Stimulated activated CD8-positive, alpha-beta memory T cell treated with anti-CD3 and anti-CD28 coated beads, Interleukin-15, amount 100 ng/mL, for 24 hours (primary cell): ENCODE measurements at places on chromosomes 16 and 17.

DNA sequence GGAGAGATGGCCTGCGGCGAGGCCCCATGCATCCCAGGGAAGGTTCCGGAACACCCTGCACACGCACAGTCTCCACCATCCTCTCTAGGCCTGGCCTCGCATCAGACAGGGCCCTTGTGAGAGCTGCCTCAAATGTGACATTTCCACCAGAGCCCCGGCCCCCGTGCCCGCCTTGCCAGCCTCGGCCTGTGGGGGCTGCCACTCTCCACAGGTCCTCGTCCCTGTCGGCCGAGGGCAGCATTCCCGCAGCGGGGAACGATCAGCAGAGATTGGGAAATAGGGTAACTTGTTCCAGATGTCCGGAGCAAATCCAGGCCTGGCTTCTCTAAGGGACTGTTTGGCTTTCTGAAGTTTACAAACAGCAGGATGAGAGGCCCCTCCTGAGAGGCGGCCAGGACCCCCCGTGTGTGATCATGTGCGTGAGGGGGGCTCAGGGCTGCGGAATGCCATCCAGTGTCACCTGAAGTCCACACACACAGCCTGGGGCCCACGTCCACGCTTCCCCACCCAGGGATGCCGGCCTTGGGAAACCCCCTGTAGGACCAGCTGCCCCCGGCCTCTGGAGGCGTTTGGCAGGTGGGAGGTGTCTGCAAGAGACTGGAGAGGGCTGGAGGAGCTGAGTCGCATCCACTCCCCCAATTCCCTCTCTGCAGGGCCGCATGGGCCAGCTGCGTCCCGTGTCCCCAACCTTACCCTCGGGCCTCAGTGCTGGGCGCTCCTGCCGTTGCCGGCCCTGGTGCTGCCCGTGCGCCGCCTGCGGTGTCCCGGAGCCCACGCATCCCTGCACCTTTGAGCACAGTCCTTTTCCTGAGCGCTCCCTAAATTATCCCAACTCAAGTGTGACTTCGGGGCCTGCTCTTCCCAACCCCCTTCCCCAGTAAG lies 70.4 kb downstream of the ZDHHC7 start:
- DNase-seq: no peak

- no peak for DNase-seq
These were observed 3.1 kb downstream of the PHAF1 start for GRCh38 chr16:67112591-67113399.

DNA sequence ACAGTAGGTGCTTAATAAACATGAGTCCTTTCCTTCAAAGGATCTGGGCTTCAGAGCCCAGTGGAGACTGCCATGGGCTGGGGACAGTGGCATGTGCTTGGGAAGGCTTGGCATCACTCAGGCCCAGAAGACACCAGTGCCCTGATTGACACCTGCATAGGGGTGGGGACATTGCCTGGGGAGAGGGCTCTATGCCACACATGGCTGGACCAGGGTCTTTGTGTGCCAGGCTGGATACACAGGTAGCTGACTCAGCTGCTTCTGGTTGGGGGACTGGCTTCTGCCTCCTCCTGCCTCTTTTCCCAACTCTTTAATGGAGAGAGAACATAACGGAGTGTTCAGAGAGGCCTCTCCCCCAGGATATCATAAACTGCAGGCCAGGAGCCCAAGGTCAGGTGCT lies 93.1 kb upstream of the TMEM97 start:
- DNase-seq: no peak

DNA sequence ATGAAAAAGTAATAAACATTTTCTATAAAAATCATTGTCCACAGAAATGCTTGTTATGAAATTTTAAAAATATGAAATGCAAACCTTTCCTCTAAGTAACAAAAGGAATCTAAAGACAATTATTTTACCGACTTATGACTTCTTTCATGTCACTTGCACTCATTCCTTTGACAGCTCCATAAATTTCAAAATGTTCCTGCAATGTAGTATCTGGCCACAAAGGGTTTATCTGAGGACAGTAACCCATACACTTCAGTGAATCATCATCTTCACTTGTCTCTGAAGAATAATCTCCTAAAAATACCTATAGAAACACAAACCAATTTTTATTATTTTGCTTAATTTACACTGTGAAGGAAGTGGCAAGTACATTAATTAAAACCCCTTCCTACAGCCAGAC lies 25.6 kb upstream of the ABCA10 start:
- no peak for DNase-seq

DNA sequence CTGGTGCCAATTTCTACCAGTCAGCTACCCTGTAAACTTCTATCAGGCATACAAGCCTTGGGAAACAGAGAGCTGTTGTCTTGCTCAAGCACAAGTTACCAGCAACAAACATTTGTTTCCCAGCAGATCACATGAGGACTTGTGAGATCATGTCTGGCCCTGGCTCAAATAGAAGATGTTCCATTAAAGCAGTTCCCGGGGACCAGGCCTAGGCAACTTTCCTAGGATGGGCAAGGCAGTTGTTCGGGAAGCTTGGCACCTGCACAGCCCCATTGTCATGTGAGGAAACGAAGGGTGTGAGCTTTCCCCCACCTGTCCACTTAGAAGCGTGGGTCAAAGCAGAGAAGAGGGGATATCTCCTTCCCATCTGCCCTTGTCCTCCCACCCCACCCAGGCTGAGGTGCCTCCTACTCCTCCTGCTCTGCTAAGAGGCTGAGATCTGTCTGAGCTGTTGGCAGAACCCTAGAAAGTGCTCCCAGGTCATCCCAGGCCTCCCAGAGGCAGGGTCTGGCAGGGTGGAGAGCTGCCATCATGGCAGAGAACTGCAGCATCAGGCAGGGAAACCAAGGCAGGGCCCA lies 11.2 kb upstream of the SLC47A2 start:
- no peak for DNase-seq

GRCh38 chr17:61135782-61136181 lies 263.9 kb upstream of the TBX2 start:
- DNase-seq: no peak

- no peak for DNase-seq
These were observed 49.4 kb upstream of the GSE1 start for GRCh38 chr16:85563515-85564276.

GRCh38 chr16:86107215-86107825 lies 208.4 kb downstream of the IRF8 start:
- no peak for DNase-seq

GRCh38 chr16:79294568-79294967 lies 306.0 kb downstream of the MAF start:
- DNase-seq: no peak
